ENCODE measurements at places on chromosomes 12 and 14. TPM values are rescaled to one million over a fixed set of nuclear protein-coding genes. Genes with fewer than 3 reads are reported as not detected.

Gene TAS2R19
- total RNA-seq, result 1.2 TPM

Gene HOXC12
- not detected for total RNA-seq

Gene PABPN1
- 188 TPM for total RNA-seq

Gene TIMM9
- 23.8 TPM for total RNA-seq

Gene DDN
- 0.39 TPM for total RNA-seq

Gene NDUFA12
- total RNA-seq, result 67.6 TPM

Gene EFS
- not detected for total RNA-seq

Gene OTOGL
- total RNA-seq, result not detected

Gene SLC17A8
- not detected for total RNA-seq

Gene ERC1
- total RNA-seq, result 46.5 TPM

Gene CBLN3
- 3.2 TPM for total RNA-seq

Gene LMNTD1
- total RNA-seq, result not detected

Gene SOAT2
- total RNA-seq, result 0.37 TPM

Gene MYO1H
- not detected for total RNA-seq

Gene PARP2
- 18.5 TPM for total RNA-seq

Gene C12orf43
- 15.9 TPM for total RNA-seq

Gene KCNC2
- total RNA-seq, result not detected

Gene AVPR1A
- total RNA-seq, result 0.15 TPM

Gene KLRB1
- total RNA-seq, result 17.6 TPM

Gene NUBPL
- total RNA-seq, result 8.1 TPM

Gene RHEBL1
- 6.0 TPM for total RNA-seq

Gene ZCCHC8
- total RNA-seq, result 66.1 TPM

Gene KLRD1
- total RNA-seq, result 0.20 TPM

Gene TAS2R20
- total RNA-seq, result 2.2 TPM

Gene HEATR5A
- total RNA-seq, result 11.4 TPM

Gene NXPH4
- total RNA-seq, result 0.49 TPM

Gene PAH
- not detected for total RNA-seq

Gene AMN
- total RNA-seq, result 0.86 TPM

Gene MYF6
- total RNA-seq, result not detected

Gene PA2G4
- total RNA-seq, result 63.8 TPM

Gene FGF23
- not detected for total RNA-seq

Gene GTF2H3
- 15.3 TPM for total RNA-seq

Gene NKX2-1
- total RNA-seq, result not detected

Gene PTPRR
- not detected for total RNA-seq

Gene CISTR
- total RNA-seq, result not detected

Gene CCDC175
- total RNA-seq, result 0.22 TPM

Gene DNAJC22
- not detected for total RNA-seq

Gene CLECL1
- 0.84 TPM for total RNA-seq

Gene DTX1
- 7.8 TPM for total RNA-seq

Gene GPR68
- total RNA-seq, result 18.8 TPM

Gene PLCZ1
- total RNA-seq, result not detected

Gene PTGER2
- 23.1 TPM for total RNA-seq

Gene SUOX
- total RNA-seq, result 6.9 TPM

Gene STXBP6
- total RNA-seq, result not detected

Gene BEST3
- total RNA-seq, result not detected

Gene PRKD1
- not detected for total RNA-seq

Gene KRT71
- not detected for total RNA-seq

Gene LTB4R2
- total RNA-seq, result 18.1 TPM

Gene SERPINA3
- total RNA-seq, result not detected

Gene TAS2R8
- not detected for total RNA-seq

Gene DIO2
- not detected for total RNA-seq

Gene LRP1
- 3.9 TPM for total RNA-seq

Measured in CD4-positive, CD25-positive, alpha-beta regulatory T cell (primary cell).